NCI-H1048 (cell line): ENCODE measurements at places on chromosomes 11 and 22.

GRCh38 chr11:17588166-17588565 lies 41.1 kb downstream of the OTOG start:
- DNase-seq: no peak

DNA sequence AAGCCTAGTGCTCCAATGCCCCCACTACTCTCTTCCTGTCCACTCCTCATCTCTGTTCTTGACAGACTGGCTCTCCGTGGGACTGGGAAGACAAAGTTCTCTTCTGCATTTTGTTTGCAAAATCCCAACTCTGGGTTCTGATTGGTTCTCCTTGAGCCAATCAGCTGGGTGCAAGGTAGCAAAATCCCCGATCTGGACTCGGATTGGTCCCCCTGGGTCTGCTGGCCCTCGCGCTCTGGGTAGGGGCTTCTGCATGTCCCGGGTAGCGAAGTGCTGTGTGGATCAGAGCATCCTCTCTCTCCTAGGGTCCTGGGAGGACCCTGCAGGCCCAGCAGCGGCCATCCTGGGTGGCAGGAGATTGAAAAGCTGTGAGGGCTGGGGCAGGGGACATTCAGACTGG lies 22.3 kb upstream of the A4GALT start:
- no peak for DNase-seq

DNA sequence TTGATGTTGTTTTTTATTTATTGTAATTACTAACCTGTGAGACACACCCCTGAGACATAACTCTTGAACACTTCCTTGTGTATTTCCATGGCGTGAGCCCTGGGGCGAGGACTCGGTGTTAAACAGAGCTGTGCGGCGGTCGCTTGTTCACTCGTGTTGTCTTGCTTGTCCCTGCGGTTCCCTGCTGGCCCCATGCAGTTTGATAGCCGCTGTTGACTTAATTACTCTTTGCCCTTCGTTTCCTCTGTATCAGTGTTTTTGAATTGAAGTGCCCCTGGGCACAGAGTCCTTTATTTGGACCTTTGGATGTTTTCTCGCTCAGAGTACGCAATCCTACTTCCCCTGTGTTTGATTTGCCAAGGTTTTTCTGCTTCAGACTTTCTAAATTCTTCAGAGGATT lies 52.7 kb downstream of the TBC1D22A start:
- DNase-seq: no peak

DNA sequence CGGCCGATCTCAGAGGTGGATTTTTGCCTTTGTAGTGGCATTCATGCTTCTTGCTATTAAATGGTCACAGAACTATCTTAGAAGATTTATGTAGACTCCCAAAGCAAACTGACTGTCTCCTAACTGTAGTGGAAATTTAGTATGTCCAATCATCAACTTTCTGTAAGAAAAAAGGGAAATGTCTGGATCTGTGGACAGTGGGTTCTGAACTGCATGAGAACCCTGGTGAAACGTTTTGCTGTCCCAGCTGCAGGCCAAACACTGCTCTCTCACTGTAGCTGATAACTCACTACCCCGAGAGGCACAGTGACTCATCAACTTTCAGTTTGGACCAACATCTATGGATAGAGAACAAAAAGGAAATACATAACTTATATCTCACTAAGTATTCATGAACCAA lies 387.1 kb downstream of the SOX6 start:
- DNase-seq: peak; percentile 23

GRCh38 chr11:110249066-110249465 lies 47.3 kb downstream of the RDX start:
- no peak for DNase-seq

GRCh38 chr11:117376517-117376916 lies 48.9 kb downstream of the CEP164 start:
- DNase-seq: no peak
